Central memory CD4-positive, alpha-beta T cell (primary cell): ENCODE measurements at places on chromosomes 1 and 21.
A peak's percentile ranks its signal among the peaks of the same experiment; 100 is the strongest.

DNA sequence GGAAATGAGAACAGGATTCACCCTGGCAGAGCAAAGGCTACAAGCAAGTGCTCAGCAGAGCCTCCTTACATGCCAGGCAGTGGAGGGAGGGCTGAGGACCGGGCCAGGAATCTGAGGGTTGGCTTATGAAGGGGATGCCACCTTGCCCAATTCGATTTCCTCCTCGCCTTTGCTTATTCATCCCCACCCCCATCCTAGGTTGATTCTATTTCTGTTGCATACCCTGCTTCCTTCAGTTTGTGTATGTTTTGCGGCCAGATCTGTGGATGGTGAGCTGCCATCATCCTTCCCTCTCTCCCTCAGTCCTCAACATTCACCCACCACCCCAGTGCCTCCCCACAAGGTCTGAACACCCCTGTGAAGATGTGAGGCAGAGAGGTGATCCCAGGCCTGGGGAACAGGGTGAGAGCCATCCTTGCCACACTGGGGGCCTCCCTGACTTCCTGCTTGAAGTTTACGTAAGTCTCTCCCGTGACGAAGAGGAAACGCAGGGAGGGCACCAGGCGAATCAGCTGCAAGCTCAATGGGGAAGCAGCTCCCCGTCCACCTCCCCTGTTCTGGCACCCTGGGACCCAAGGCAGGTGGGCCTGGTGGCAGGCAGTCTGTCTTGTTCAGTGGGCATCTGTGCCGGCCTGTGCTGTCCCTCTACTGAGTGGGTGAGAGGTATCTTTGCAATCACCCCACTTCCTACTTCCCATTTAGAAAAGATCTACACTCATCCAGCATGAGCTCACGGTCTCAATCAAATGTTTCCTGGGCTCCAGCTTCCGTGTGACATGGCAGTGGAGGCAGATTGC lies 50.6 kb upstream of the CNTN2 start:
- DNase-seq = no peak

- DNase-seq = no peak
These were observed 6.9 kb upstream of the BMP8A start for GRCh38 chr1:39484564-39484963.

DNA sequence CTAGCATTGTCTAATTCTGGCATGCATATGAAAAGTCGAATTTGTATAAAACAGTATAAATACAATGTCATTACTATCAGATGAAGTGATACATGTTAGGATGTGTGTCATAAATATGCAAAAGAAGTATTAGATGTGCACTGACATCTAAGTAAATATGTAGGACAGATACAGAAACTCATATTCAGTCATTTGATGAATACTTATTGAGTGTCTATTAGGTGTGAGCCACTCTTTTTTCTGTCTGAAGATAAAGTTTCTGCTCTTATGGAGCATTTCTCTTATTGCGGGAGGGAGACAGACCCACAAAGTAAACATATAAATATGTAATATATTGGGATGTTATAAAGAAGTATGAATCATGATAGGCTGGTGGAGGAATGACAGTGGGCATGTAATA lies 426.6 kb upstream of the B3GALT2 start:
- no peak for DNase-seq

DNA sequence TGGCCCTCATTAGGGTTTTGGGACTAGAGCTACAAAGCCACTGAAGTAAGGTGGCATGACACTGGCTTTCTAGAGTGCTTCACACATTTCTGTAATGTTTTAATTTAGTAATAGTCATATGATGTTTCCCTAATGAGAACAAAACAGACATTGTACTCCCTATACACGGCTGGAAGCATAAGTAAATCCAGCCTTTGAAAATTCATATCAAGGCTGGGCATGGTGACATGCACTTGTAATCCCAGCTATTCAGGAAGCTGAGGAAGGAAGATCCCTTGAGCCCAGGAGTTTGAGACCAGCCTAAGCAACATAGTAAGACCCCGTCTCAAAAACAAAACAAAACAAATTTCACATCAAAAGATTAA lies 7.4 kb downstream of the USP48 start:
- no peak for DNase-seq

GRCh38 chr1:26373281-26373680 lies 731 bp upstream of the ZNF683 start:
- DNase-seq = peak; percentile 57

DNA sequence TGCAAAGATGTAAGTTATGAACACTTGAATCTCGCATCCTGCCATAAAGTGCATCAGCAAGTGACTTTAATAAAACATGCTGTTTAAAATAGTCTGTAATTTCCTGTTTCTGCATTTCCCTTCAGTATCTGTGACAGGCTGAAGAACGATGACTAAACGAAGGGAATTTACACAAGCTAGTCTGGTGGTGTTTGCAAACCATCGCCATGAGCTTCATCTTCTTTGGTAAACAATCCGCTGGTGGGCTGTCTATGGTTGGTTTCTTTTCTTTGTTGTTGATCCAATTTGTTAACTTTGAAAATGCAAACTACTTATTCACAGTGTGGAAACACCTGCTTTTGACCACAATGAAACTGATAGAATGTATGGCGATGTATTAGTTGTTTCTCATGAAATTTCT lies 13.9 kb downstream of the SERTAD4 start:
- DNase-seq = no peak

- DNase-seq = no peak
These were observed 347.2 kb upstream of the ADAMTS5 start for GRCh38 chr21:27314131-27314530.

GRCh38 chr1:18469514-18469913 lies 11.2 kb upstream of the KLHDC7A start:
- no peak for DNase-seq

DNA sequence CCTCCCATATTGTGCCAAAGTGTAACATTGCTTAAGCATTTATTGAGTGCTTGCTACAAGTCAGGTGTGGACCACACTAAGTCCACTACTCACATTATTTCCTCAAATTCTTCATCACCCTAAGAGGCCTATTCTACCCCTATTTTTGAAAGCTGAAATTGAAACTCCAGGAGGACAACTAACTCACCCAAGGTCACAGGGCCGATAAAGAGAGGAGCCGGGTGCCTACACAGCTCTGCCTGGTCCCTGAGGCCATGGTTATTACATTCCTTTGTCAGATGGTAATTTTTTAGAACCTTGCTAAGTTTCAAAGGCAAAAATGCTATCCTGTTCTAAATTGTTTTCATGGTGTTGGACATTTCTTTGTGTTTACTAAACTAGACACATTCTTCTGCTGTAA lies 24.2 kb upstream of the KLHDC8A start:
- no peak for DNase-seq

DNA sequence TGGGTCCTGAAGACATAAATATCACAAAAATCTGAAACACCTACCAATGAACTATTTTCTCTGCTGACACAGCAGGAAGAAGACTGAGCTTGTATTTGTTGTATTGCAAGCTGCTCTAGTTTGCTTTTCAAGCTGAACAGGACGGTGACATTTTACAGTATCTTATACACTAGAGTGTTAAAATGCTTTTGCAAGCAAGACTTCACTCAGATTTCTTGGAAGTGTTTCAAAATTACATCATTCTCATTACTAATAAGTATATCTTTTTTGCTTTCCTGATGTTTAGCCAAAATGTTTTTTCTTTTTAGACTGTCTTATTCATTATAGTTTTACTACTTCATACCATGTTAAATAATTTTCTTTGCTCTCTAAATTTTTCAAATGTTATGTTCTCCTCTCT lies 427.1 kb upstream of the CXADR start:
- DNase-seq = no peak

GRCh38 chr1:152165286-152166077 lies 6.5 kb upstream of the RPTN start:
- no peak for DNase-seq

DNA sequence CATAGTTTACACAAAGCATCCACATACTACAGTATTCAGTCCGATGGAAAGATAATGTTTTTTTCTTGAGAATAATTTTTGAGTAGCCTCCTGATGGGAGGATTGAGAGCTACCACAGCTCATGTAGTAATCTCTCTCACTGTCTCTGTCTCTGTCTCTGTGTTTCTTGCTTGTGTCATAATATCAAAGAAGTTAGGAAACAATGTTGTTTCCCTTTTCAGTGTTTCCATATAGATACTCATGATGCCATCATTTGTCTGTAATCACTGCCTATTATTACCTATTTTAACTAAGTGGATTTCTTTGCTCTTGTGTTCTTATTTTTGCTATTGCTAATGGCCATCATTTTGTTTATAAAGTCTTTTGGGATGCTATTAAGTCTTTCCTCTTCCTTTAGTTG lies 367.7 kb downstream of the NEGR1 start:
- no peak for DNase-seq

GRCh38 chr1:21703318-21703963 lies 34.3 kb upstream of the RAP1GAP start:
- no peak for DNase-seq

- DNase-seq = no peak
These were observed 6.1 kb upstream of the IGFN1 start for GRCh38 chr1:201184307-201185122.

DNA sequence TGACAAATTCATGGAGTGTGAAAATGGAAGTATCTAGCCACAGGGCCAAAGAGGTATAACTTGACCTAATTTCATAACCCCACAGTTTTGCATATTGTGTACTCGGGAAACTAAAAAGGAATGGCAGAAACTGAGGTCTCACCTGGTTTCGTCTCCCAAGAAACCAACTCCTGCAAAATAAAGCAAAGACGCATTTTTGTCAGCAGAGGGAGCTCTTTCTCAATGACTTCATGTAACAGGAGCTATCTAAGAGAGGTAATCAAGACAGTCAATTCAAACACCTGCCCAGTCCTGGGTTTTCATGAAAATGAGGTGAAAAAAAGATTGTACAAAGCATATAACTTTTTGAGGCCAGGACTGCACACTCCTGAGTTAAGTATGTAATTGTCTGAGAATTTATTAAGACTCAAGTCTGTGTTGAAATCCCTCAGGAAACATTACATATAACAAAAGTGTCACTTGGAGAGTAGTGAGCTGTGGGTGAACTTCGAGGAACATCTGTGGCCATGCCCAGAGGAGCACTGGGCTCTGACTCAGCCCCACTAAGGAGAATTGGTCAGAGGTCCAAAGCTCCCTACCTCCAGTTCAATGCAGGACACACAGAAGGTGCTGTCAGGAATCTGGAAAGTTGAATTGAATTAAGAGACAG lies 17.6 kb downstream of the FCRL4 start:
- peak; percentile 3 for DNase-seq

- DNase-seq = no peak
These were observed 53.0 kb downstream of the SLC45A1 start for GRCh38 chr1:8370905-8371315.

DNA sequence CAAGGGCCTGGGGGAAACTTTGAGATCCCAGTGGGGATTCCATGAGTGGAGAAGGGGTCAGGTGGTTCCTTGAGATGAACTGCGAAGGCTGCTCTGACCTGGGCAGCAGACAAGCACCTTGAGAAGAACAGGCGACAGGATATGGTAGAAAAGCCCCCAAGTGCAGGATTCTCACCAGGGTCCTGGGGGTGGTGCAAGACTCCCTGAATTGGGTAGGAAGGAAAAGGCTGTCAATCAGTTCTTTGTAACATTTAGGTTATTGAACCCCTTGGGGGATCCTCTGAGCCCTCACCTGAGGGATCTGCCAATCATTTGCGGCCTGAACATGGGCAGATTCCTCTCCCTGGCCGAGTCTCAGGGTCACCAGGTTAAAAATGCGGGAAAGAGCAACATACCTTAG lies 2.4 kb upstream of the PRAMEF12 start:
- DNase-seq = no peak

DNA sequence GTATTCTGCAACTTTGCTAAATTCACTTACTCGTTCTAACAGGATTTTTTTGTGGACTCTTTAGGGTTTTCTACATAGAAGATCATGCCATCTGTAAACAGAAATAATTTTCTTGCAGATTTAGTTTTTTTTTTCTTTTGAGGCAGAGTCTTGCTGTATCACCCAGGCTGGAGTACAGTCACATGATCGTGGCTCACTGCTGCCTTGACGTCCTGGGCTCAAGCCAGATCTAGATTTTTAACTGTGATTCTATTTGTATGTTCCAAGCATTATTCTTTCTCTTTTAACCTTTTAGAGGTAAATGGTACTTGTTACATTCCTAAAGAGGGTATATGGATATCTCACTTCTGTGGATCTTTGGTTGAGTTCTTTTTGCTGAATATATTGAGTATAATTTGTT lies 18.6 kb downstream of the FABP3 start:
- DNase-seq = no peak

- no peak for DNase-seq
These were observed 20.6 kb downstream of the NPHP4 start for GRCh38 chr1:5971471-5972197.

DNA sequence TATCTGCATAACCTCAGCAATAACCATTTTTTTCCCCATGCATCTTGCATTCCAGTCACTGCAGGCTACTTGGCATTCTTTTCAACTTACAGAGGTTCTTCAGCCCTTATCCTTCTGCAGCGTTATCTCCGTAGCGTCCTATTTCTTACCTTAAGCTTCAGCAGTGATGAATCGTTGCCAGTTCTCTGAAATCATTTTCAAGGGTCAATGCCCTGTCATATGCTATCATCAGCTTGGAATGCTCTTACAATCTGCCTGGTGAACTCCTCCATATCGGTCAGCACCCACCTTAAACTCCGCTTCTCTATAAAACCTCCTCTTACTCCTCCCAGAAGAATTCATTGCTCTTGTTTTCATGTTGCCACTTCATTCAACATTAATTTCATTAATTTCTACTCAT lies 105.1 kb upstream of the DPH5 start:
- DNase-seq = no peak

GRCh38 chr1:226406401-226406881 lies 1.5 kb downstream of the PARP1 start:
- peak; percentile 17 for DNase-seq

DNA sequence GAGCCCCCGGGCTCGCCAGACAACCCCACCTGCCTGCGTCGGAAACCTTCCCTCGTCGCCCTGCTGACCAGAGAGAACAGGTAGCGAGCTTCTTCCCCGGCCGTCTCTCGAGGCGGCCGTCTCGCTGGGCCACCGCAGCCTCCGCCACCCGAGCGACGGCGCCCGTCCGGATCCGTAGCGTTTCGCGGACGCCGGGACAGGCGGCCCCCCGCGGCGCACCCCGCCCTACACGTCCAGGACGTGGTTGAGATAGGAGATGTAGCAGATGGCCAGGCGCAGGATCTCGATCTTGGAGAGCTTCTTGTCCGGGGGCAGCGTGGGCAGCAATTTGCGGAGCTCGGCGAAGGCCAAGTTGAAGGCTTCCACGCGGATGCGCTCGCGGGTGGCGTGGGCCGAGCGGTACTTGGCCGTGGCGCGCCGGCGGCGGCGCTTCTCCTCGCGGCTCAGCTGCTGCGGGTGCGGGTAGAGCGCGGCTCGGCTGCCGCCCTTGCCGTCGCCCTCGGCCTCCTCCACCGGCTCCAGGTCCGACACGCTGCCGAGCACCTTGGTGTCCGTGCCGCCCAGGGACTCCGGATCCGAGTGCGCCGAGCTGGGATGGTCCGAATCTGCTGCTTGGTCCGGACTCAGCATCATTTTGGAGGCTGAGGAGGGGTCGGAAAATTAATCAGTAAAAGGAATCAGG lies 3.0 kb downstream of the NHLH2 start:
- no peak for DNase-seq

GRCh38 chr1:31954607-31955283 lies 16.6 kb upstream of the PTP4A2 start:
- DNase-seq = no peak
